Gastroesophageal sphincter (tissue), 4 donors: ENCODE measurements at places on chromosomes 2 and 18. TPM values are rescaled to one million over a fixed set of nuclear protein-coding genes. Genes with fewer than 3 reads are reported as not detected.

DNA sequence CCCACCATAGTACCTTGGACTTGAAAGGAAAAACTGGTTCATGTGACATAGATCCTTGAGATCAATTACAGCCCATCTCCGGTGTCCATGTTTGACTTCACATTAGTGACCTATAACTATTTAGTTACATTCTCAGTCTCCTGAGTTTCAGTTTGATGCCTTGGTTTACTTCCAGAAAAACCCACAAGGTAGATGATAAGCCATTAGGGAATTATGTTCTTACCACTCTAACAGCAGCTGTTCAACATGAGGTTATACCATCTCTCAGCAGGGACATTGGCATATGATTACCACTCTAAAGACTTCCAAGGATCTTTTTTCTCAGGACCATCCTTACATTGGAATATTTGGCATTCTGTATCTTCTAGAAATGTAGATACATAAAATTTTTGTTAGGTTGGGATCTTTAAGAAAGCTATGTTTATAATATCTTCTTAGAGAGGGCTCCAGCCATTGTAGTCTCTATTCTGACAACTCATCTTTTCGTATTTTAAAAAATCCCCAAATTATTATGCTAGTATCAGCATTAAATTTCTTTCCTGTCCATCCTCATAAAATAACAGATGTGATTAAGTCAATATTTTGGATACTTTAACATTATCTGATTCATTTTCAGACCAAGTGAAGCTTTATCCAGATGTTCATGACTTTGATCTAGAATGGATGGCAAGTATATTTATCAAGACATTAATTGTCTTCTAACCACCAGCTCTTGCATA lies 258.9 kb downstream of the RDH14 start:
- no peak for ATAC-seq

GRCh38 chr2:62597323-62597722 lies 91.3 kb upstream of the TMEM17 start:
- ATAC-seq: no peak

- ATAC-seq: no peak
Measured at GRCh38 chr2:226304308-226304707, 495.3 kb downstream of the IRS1 start.

DNA sequence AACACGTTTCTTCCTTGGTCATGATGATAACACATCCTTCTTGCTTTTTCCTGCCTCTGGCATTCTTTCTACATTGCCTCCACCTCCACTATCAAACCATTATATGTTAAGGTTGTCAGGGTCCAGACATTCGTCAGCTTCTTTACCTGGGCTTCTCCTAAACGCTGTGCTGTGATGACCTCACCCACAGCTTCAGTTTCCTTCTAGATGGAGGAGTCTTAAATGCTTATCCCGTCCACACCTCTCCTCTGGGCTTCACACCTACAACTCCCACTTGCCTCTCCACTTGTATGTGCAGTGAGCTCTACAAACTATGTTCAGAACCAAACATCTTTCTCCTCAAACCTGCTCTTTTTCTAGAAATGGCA lies 666 bp upstream of the STAT1 start:
- ATAC-seq: no peak

- ATAC-seq: no peak
Measured at GRCh38 chr2:174334278-174334715, 457 bp upstream of the SP9 start.

DNA sequence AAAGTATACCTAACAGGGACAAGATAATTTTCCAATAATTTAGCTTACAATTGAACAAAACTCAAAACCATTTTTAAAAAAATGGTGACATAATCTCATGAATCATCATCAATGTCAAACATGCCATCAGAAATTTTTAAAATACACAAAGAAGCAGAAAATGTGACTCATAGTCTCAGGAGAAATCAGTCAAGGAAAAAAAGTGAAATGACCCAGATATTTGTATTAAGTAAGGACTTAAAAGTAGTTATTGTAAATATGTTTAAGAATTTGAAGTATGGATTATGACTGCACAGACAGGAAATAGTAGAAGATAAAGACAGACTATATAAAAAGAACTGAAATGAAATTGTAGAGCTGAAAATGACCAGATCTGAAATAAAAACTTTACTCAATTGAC lies 473.9 kb upstream of the SYT4 start:
- ATAC-seq: no peak

- no peak for ATAC-seq
Measured at GRCh38 chr2:32290000-32290339, 12.3 kb downstream of the YIPF4 start.

DNA sequence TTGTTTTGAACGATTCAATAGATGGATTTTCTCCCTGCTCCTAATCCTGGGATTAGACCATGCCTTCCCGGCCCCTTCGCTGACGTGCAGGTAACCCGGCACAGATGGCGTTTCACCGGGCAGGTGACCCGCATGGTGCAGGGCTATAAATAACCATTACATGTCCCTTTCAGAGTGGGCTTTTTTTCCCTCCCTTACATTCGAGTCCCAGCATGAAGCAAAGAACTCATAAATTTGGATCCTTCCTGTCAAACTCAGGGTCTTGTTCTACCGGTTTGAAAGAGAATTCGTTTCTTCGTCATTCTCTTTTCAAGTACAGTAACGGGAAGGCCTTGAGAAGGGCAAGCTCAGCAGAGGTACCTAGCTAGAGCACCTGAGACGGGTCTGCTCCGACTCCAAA lies 46.1 kb downstream of the EDAR start:
- ATAC-seq: no peak

GRCh38 chr18:59264121-59264571 lies 9.1 kb downstream of the RAX start:
- no peak for ATAC-seq

DNA sequence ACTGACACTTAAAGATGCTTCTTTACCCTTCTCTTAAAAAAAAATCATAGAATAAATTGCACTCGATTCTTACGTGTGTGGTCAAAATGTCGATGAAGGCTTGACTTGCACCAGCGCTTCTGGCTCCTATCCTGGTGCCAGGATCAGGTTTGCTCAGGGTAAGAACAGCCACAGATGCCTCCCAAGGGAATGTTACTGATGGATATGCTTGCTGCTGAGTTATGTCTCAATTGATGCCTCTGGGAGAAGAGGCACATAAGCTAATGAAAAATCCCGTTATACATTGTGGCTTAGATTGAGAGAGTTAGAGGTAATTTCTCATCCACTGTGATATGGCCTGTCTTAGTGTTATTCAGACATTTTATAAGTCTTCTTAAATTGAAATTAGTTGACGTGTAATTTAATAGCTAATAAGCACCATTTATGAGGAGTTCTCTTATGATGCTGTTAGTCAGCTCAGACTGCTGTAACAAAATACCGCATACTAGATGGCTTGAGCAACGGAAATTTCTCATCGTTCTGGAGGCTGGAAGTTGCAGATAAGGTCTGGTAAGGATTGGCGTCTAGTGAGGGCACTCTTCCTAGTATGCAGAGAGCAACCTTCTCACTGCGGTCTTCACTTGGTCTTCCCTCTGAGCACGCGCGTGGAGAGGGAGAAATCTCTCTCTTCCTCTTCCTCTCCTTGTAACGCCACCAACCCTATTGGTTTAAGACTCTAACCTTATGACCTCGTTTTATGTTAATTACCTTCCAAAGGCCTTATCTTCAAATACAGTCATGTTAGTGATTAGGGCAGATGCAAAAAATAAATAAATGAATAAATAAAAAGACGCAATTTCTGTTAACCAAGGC lies 116.6 kb upstream of the NOSTRIN start:
- ATAC-seq: no peak

DNA sequence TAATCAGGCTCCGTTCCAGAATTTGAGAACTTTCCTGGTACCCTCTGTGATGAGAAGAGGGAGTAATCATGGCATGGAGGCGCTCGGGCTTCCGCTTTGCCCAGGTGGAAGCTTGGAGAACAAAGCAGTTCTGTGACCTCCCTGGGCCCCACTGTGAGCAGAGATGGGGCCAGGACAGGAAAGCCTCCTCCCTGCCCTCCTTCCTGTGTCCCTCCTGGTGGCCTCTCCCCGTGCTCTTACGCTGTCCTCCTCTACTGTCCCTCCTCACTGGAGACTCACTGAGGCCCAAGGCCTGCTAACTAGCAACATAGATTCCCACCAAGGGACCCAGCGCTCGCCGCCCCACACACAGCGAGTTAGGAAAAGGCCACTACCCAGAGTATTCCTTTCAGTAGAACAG lies 119.8 kb downstream of the MAPK4 start:
- ATAC-seq: no peak

GRCh38 chr18:43271593-43272432 lies 5.5 kb downstream of the SYT4 start:
- ATAC-seq: no peak

DNA sequence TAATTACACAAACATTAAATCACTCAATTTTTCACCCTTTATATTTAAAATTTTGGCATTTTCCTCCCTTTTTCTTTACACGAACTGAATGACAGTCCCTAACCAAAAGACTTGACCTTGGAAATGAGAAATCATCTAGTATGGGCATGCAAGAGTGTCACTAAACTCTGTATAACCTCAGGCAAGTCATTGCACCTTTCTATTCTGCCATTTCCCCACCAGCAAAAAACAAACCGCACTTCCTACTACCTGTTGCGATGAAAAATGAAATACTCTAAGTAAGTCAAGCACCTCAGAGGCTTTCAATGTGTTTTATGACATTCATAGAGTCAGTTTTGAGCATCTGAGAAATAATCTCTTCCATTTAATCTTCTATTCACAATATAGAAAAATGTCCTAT lies 44.1 kb downstream of the ANKRD44 start:
- ATAC-seq: no peak

GRCh38 chr2:104660991-104661390 lies 192.9 kb upstream of the POU3F3 start:
- no peak for ATAC-seq

- ATAC-seq: no peak
Measured at GRCh38 chr2:191443446-191443845, 198.2 kb downstream of the MYO1B start.

DNA sequence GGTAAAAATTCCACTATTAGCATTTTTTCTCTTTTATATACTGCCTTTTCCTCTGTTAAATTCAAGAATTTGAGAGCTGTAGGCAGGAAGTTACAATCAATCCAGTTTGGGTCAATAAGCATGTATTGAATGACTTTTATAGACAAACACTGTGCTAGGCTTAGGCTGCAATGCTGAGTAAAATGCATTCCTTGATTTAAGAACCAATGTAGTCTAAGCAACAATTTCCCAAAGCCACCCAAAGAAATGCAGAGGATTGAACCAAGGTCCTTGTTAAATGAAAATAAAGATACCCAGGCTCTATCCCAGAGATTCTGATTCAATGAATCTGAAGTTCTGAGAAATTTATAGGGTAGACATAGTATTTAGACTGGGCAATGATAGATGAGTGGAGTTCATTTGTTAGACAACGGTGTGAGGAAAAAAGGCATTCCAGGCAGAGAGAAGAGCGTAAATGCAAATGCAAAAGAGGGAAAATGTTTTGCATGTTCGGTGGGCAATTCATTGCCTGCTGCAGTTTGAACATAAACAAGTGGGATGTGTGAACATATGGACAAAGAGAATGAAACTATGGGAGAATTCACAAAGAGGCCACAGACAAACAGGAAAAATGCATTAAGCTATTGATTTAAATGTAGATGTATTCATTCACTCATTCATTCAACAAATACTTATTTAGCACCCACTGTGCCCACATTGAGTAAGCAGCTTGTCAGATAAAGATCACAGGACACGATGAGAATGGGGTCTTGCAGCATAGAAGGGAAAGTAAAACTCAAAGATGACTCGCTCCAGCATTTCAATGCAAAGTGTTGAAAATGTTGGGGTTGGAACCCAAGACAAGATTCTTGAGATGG lies 107.1 kb downstream of the EVA1A start:
- ATAC-seq: no peak

DNA sequence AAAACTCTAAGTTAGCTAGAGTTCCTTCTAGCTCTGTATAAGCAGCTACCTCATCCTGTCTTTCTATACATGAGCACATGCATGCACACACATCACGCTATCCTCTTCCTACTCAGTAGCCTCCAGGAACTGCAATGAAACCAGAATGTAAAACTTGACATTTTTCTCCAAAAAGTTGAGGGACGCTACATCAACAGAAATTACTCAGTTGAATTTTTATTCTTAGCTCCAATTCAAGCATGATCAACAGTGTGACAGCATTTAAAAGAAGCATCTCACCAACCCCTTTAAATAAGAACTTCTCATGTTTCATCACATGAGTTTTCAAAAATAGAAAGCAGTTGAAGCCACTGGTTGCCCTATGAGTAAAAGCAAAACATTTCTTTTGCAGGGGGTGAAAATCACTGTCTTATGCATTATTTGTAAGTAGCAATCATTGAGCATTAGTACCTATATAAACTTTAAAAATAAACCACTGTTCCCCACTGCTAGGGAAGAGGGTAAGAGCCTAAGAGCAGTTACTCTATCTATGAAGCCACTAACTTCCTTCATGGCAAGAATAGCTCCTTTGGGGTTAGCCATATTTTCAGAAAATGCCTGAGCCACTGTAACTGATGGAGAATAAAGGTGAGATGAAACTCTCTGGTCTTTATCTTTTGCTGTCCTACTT lies 77.9 kb upstream of the ARL5A start:
- ATAC-seq: no peak

DNA sequence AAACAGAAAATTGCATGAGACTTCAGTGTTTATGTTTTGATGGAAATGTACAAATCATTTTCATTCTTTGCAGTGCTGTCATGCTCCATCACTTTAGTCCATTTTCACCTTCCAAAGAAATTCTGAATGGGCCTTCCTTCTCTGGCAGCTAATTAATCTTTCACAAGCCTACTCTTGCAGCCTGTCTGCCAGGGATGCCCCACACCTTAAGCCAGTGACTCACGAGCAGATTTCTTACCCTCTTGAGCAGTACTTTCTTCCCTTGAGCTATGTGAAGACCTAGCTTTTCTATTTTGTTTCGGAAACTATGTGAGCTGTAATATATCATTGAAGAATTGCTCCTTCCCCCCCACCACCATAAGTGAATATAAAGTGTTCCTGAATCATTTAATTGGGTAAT lies 404.3 kb upstream of the VWC2L start:
- no peak for ATAC-seq

- ATAC-seq: no peak
Measured at GRCh38 chr2:82968358-82968757, 1490.7 kb downstream of the SUCLG1 start.

Gene GREB1
- 5.1 TPM for total RNA-seq

Gene PDE1A
- total RNA-seq: 17.2 TPM

Gene C2orf66
- not detected for total RNA-seq

Gene CNDP1
- 0.15 TPM for total RNA-seq

Gene REG1B
- not detected for total RNA-seq

Gene MGAT4A
- 33.0 TPM for total RNA-seq

Gene KCNJ3
- 1.2 TPM for total RNA-seq

Gene BCL11A
- 3.6 TPM for total RNA-seq

Gene STPG4
- 0.23 TPM for total RNA-seq

Gene CTNNA2
- 0.16 TPM for total RNA-seq

Gene NUP35
- total RNA-seq: 8.3 TPM

Gene REEP1
- 65.7 TPM for total RNA-seq

Gene ITGA4
- 3.3 TPM for total RNA-seq

Gene DNAJC27
- total RNA-seq: 14.2 TPM
